ENCODE measurements at places on chromosomes 2 and 18. TPM values are rescaled to one million over a fixed set of nuclear protein-coding genes. Genes with fewer than 3 reads are reported as not detected.

DNA sequence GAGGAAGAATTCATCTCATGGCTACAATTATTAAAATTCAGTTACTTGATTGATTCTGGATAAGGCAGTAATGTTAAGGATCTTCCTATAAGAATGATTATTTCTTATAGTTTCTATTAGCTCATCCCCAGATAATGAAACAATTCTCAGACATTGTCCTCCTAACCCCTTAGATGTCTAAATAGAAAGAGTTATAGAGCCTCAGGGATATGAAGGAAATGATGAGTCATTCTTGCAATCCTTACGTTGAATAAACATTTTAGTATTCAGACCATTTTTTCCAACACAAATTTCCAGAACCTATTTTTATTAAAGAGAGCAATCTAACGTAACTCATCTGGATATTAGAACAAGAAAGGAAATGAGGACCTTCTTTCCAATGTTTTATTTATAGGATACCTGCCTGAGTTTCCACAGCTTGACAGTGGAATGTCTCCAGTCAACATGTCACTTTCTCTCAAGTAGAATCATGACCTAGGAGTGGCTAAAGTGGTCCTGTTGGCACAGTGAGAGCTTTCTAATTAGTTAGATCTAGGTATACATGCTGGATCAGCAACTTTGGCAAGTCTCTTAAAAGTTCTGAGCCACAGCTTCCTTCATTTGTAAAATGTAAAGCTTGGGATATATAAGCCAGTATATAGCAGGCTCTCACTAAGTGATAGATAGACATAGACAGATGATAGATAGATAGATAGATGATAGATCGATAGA, 88.0 kb upstream of the RAB27B start:
- no peak for DNase-seq

GRCh38 chr2:86747711-86748639, 27.9 kb downstream of the RMND5A start:
- DNase-seq, result no peak

- DNase-seq, result no peak
These were observed 73.1 kb upstream of the ZNF521 start for GRCh38 chr18:25425024-25425423.

GRCh38 chr18:48809365-48809764, 141.4 kb downstream of the SMAD7 start:
- DNase-seq, result no peak

DNA sequence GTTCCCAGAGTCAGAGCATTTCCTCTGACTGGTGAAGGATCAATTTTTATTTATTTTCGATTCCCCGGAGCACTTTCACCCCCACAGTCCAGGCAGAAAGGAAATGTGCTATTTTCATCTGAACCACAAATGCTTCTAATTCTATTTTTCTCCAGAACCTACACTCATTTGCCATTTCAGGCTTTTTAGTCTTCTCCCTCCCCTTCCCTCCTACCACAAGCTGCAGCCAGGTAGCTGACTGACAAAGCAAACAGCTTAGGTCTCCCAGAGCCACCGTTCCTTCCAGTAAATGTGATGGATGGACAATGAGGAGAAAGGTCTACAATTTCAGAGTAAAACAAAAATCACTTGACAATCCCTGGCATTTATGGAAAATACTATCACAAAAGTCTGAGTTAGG, 76.9 kb downstream of the KLF7 start:
- no peak for DNase-seq

COA5 gene
- total RNA-seq, result 21.2 TPM

DNA sequence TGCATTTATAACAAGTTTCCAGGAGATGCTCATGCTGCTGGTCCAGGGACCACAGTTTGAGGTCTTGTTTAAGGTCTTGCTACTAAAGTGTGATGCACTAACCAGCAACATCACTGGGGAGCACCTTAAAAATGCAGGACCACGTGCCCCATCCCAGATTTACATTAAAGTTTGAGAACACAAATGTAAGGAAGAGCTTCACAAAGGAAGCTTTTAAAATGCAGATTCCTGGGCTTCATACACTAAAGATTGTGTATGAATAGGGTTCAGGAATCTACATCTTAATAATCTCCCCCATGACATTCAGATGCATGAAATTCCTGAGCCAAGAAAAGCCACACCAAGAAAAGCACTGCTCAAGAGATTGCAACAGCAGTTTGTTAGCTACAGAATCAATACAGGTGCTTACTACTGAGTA, 235.3 kb upstream of the TANK start:
- no peak for DNase-seq

- no peak for DNase-seq
These were observed 247.2 kb upstream of the EPAS1 start for GRCh38 chr2:46050027-46050426.

DNA sequence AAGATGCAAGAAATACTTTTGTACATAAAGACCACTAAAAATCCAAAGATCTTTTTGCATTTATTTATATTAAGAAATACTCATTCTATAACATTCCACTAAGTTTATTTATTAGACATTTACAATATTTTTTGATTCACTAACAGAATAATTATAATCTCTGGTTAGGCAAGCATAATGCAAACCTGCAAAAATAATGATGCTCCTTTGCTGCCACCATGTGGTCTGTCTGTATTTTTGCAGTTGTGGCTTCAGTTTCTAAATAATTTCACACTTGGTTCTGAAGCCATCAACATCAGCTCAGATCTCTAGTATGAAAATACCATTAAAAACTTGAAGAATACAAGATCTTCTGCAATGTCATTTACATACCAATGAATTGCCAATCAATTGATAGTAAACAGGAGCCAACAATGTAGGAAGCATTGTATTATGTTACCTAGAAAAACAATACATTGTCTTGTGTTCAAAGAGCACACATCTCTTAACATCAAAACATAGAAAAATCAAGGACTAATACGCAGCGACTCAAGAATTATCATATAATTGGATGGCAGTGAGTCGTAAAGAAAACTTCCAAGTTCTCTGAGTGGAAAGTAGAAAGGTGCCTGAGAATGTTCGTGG, 28.8 kb upstream of the WDR75 start:
- DNase-seq, result peak; percentile 14

GRCh38 chr2:70354264-70354949, 52.5 kb upstream of the FAM136A start:
- no peak for DNase-seq

NEMP2 gene
- total RNA-seq, result 11.7 TPM

DNA sequence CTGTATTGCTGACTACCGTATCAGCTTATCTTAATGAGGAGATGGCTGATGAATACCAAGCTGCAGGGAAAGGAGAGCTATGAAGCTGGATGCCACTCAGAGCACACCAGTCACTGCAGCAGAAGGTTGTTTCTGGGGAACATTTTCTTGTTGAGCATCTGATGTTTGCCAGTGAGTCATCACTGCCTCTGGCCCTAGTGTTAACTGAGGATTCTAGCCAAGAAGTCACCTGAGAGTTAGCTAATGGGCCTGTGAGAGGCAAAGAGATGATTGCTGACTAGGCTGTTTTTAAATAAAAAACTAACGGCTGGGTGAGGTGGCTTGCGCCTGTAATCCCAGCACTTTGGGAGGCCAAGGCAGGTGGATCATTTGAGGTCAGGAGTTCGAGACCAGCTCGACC, 37.9 kb downstream of the CCDC150 start:
- DNase-seq, result no peak

ANKRD23 gene
- 8.8 TPM for total RNA-seq

GRCh38 chr2:195414537-195415100, 242.4 kb upstream of the SLC39A10 start:
- DNase-seq, result no peak

Data from activated T-helper 1 cell treated with anti-CD3 and anti-CD28 coated beads, Interleukin-12 subunit alpha, Interleukin-12 subunit beta, Interleukin-2, Interleukin-4 antibody, amounts not matched to agents 30 ng/mL and 10 ng/mL and 1 ng/mL, durations not matched to agents 14 hours and 24 hours and 36 hours (primary cell).